ENCODE measurements at places on chromosomes 11 and 22. TPM values are rescaled to one million over a fixed set of nuclear protein-coding genes. Genes with fewer than 3 reads are reported as not detected.
A peak's percentile ranks its signal among the peaks of the same experiment; 100 is the strongest.

DNA sequence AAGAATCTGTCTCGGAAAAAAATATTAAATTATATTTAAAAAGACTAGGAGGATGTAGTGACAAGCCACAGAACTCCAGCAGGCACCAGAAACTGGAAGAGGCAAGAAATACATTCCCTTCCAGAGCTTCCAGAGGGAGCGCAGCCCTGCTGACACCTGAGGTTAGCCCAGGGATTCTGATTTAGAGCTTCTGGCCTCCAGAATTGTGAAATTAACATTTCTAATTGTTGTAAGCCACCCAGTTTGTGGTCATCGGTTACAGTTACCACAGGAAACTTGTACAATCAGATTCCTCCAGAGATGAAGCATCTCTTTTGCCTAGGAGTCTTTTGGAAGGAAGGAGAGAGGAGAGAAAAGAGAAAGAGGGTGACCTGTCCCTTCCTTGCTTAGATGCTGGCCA is 6.4 kb upstream of the UBASH3B start:
- H3K36me3 ChIP-seq: no peaks in the 10 kb centered on the region
- H3K27me3 ChIP-seq: no peaks in the 10 kb centered on the region
- H3K4me3 ChIP-seq: no peak overlapping the region
- no peak overlapping the region for H3K27ac ChIP-seq
- DNase-seq: peak; percentile 44

- H3K4me3 ChIP-seq: no peak overlapping the region
- no peaks in the 10 kb centered on the region for H3K36me3 ChIP-seq
- no peaks in the 10 kb centered on the region for H3K27me3 ChIP-seq
- peaks cover 11% of the 10 kb centered on the region for H3K4me1 ChIP-seq
- no peak overlapping the region for H3K27ac ChIP-seq
- DNase-seq: no peak
Measured at GRCh38 chr11:46254133-46254491, 23.4 kb upstream of the CREB3L1 start.

DNA sequence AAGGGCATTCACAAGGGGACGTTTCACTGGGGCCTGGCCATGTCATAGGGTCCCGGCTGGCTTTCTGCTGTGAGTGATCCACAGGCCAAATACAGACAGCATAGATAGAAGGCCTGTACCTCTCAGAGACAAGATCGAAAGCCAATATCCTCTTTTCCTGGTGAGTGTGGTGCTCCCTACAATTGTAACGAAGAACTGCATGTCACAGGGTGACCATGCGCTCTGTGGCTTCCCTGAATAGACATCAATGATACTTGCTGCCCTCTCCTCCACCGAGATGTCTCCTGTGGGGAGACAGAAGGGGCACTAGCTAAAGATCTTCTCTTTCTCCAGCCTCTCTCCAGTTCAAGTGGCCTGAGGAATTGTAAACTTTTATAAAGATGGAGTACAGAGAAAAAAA is 226.1 kb upstream of the POU2AF2 start:
- DNase-seq: no peak
- H3K4me3 ChIP-seq: no peak overlapping the region
- H3K36me3 ChIP-seq: no peaks in the 10 kb centered on the region
- peaks cover 2% of the 10 kb centered on the region for H3K27me3 ChIP-seq

- no peak overlapping the region for H3K4me3 ChIP-seq
- H3K4me1 ChIP-seq: no peaks in the 10 kb centered on the region
- DNase-seq: no peak
- no peaks in the 10 kb centered on the region for H3K27me3 ChIP-seq
Measured at GRCh38 chr11:2086239-2087040, 52.7 kb downstream of the IGF2 start.

- no peak overlapping the region for H3K27ac ChIP-seq
- no peaks in the 10 kb centered on the region for H3K36me3 ChIP-seq
- no peaks in the 10 kb centered on the region for H3K4me1 ChIP-seq
Measured at GRCh38 chr11:115802641-115803040, 298.4 kb upstream of the CADM1 start.

DNA sequence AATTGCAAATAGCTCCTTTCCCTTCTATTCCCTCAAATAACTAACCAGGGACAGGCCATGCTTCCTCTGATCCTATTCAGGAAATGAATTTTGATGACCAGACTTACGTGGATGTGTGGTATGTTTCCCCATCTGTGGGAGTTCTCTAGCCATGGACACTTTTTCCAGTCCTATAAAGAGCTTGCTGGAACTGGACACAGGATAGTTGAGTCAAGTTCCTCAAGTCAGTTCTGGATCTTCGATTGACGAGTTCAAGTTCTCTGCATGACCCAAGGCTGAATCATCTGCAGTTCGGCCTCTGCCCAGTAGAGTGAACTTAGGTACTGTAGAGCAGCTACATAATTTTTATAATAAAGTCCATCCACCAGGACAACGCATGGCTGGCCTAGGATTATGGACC is 52.7 kb upstream of the CCND1 start:
- H3K4me3 ChIP-seq: no peak overlapping the region
- no peaks in the 10 kb centered on the region for H3K27me3 ChIP-seq
- H3K36me3 ChIP-seq: no peaks in the 10 kb centered on the region
- peak; percentile 58 for DNase-seq
- H3K4me1 ChIP-seq: peaks cover 12% of the 10 kb centered on the region
- peak overlapping the region; percentile 58 for H3K27ac ChIP-seq

DNA sequence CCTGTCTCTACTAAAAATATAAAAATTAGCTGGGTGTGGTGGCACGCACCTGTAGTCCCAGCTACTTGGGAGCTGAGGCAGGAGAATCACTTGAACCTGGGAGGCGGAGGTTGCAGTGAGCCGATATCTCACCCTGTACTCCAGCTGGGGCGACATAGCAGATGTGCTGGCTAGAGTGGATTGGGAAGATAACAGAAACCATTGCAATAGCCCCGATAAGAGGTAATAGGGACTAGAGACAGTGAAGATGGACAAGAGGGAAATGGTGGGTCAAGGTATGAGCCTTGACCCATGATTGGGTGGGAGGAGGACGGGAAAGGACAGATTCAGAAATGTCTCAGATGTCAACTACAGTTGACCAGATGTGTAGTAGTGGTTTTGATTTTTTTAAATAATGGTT is 6.1 kb downstream of the SWAP70 start:
- no peak overlapping the region for H3K27ac ChIP-seq
- no peak overlapping the region for H3K4me3 ChIP-seq
- peaks cover 4% of the 10 kb centered on the region for H3K4me1 ChIP-seq
- no peak for DNase-seq

DNA sequence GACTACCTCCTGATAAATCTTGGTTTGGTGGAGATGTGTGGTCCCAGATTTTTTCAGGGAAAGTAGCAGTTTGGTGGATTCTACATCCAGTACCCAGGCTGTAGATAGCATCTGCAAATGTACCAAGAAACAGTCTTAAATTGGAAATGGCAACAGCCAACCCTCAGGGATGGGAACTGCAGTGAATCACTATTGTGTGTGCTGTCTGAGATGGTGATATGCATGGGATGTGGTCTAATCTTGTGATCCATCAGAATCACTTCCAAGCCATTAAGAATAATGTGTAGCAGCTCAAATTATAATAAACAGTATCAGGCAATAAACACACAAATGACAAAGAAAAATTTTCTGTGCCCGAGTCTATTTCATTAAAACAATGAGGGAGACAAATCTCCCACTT is 3.4 kb downstream of the OLFML1 start:
- DNase-seq: no peak
- H3K36me3 ChIP-seq: no peaks in the 10 kb centered on the region
- H3K4me3 ChIP-seq: no peak overlapping the region
- no peaks in the 10 kb centered on the region for H3K4me1 ChIP-seq

DNA sequence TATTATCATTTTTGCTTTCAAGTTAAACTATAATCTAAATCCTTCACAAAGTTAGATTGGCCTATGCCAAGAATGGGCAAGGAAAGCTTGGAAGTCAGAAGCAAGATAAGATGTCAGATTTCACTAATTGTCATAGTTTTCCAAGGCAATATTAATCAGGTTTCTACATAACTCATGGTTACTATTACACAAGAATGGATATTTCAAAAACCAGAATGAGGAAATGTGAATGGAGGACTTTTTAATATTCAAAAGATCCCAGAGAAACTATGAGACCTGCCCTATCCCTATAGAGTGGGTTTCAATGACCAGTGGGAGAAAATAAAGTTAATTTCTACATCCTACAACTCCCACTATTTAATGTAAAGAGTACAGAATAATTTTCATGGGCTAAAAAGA is 203.2 kb downstream of the CASP12 start:
- DNase-seq: no peak
- no peaks in the 10 kb centered on the region for H3K36me3 ChIP-seq
- no peaks in the 10 kb centered on the region for H3K27me3 ChIP-seq
- peak overlapping the region; percentile 52 for H3K27ac ChIP-seq
- H3K4me1 ChIP-seq: peaks cover 5% of the 10 kb centered on the region
- H3K4me3 ChIP-seq: no peak overlapping the region

GRCh38 chr11:88494848-88495247 is 157.3 kb upstream of the CTSC start:
- H3K27ac ChIP-seq: no peak overlapping the region
- DNase-seq: no peak
- H3K4me3 ChIP-seq: no peak overlapping the region
- H3K27me3 ChIP-seq: no peaks in the 10 kb centered on the region

GRCh38 chr11:102111787-102112508 is 1.7 kb downstream of the YAP1 start:
- peak overlapping the region; percentile 99 for H3K27ac ChIP-seq
- no peaks in the 10 kb centered on the region for H3K27me3 ChIP-seq
- DNase-seq: peak; percentile 89
- H3K4me1 ChIP-seq: peaks cover 34% of the 10 kb centered on the region
- H3K36me3 ChIP-seq: peaks cover 8% of the 10 kb centered on the region
- H3K4me3 ChIP-seq: peak overlapping the region; percentile 97

CALCB gene
- total RNA-seq: not detected

OR2AT4 gene
- total RNA-seq: not detected

FADS1 gene
- 56.7 TPM for total RNA-seq

OR56A1 gene
- total RNA-seq: not detected

CELSR1 gene
- 38.5 TPM for total RNA-seq

GAL3ST3 gene
- total RNA-seq: 0.61 TPM

ANO1 gene
- 0.14 TPM for total RNA-seq
